CD4-positive, alpha-beta T cell treated with Interleukin-17A for 1 hour (primary cell): ENCODE measurements at places on chromosomes 5 and 9.

GRCh38 chr9:2344436-2344835 is 277.2 kb upstream of the VLDLR start:
- DNase-seq, result no peak

GRCh38 chr5:56669534-56670483 is 145.5 kb upstream of the MAP3K1 start:
- DNase-seq, result peak; percentile 57

- DNase-seq, result no peak
These were observed 90.9 kb downstream of the ITGA1 start for GRCh38 chr5:52878656-52879055.

- no peak for DNase-seq
These were observed 226.5 kb downstream of the TLE1 start for GRCh38 chr9:81462801-81463200.
